ENCODE measurements at places on chromosomes 1 and 21.
A peak's percentile ranks its signal among the peaks of the same experiment; 100 is the strongest.

- no peak for DNase-seq
Observed at GRCh38 chr1:178509414-178510007, 3.4 kb upstream of the TEX35 start.

GRCh38 chr1:151867321-151867720 lies 13.8 kb upstream of the THEM5 start:
- DNase-seq = no peak

GRCh38 chr1:17377325-17377953 lies 5.4 kb downstream of the PADI6 start:
- DNase-seq = no peak

- no peak for DNase-seq
Observed at GRCh38 chr1:203280061-203280460, 25.3 kb upstream of the BTG2 start.

DNA sequence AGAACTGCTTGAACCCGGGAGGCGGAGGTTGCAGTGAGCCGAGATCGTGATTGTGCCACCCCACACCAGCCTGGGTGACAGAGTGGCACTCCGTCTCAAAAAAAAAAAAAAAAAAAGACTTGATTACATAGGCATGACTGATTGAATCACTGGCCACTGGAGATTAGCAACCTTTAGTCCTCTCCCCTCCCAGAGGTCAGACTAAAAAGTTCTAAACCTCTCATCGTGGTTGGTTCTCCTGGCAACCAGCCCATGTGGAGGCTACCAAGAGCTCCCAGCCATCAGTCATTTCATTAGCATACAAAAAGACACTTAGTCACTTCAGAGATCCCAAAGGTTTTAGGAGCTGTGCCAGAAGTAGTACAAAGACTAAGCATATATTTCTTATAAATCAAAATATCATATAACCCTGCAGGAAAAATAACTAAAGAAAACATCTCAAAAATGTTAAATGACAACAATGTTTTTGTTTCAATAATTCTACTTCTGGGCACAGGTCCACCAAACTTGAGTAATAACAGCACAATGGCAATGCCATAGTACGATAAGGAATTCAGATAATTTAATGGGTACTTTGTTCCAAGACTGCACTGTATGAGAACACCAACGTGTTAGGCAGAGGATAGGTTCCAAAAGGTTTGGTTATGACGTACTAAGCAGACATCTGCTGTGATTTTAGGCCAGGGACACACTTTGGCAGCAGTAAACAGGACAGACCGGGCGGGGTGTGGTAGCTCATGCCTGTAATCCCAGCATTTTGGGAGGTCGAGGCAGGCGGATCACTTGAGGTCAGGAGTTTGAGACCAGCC lies 18.1 kb downstream of the USP48 start:
- DNase-seq = peak; percentile 31

DNA sequence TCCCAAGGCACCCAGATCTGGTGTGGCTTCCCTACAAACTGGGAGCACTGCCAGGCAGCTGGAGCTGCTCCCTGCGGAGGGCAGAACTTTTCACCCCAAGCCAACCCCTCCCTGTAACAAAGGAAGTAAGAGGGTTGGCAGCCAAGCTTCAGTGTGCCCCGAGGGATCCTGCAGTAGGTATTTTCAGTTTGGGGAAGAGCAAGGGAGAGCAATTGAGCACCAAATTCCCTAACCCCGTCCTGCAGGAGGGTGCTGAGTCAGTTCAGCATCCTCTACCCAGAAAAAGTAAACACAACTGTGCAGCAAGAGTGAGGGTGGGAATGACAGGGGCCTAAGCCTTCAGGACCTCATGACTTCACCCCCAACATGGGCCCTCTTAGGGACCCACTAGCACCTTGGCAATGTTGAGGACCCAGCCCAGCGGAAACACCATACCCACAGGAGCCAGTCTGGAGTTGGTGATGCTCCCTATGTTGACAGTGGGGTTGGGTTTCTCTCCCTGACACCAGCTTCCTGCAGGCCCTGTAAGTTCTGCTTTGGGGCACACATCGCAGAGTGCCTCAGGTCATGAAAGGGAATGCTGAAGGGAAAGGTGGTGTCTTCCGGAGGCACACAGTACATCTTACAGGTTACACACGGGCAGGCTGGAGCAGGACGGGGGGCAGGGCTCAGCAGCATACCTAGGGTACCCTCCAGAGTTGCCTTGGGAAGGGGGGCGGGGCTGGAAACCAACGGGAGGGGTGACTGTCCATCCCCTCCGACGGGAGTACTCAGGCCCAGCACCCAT lies 14.8 kb downstream of the SH3BP5L start:
- no peak for DNase-seq

GRCh38 chr1:145771056-145771455 lies 51.8 kb downstream of the CD160 start:
- DNase-seq = no peak

- peak; percentile 66 for DNase-seq
Observed at GRCh38 chr1:211352985-211353515, 26.4 kb downstream of the TRAF5 start.

DNA sequence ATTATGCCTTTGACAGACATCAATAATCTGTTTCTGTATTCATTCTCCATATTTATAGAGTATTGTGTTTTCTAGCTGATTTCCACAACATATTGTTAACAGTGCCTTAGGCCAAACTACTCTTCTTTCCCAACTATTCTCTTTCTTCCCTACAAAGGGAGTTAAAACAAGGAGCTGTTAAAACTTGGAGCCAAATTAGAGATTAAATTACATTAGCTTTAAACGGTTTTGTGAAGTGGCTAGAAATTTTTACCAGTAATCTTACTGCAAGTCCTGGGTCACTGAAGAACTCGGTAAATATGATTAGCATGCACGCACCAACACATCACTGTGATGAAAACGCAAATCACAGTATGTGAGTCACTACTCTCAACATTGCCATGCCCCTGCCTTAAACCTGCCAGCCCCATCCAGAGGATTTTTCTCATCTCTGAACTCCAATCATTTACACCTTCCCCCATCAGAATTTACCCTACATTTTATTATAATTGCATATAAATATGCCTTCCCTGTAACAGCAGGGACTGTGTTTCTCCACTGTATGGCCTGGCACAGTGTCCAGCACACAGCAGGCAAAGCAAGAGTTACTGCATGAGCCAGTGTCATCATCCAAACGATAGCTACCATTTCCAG lies 1.5 kb upstream of the PRDX6 start:
- DNase-seq = no peak

- DNase-seq = no peak
Observed at GRCh38 chr21:19368944-19369343, 965.4 kb upstream of the TMPRSS15 start.

DNA sequence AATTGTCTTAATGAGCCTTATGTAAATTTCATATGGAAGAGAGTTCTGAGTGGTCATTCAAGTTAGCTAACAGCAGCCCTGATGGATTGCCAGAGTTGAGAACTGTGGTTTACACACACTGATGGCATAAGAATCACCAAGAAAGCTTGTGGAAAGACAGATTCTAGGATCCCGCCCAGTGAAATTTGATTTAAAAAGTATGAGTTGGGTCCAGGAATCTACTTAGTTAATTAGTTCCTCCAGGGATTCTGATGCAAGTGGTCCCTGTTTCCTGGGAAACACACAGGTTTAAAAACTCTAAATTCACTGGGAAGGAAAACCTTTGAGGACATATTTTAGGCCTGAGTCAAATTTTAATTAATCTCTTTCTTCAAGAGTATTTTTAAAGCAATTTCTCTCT lies 144.3 kb downstream of the NTPCR start:
- no peak for DNase-seq

Data from stimulated activated naive CD8-positive, alpha-beta T cell treated with anti-CD3 and anti-CD28 coated beads, Interleukin-15, Interleukin-2, amounts not matched to agents 100 U/mL and 50 U/mL, for 24 hours (primary cell).